ENCODE measurements at places on chromosomes 3 and 15. TPM values are rescaled to one million over a fixed set of nuclear protein-coding genes. Genes with fewer than 3 reads are reported as not detected.

Gene GRK7
- total RNA-seq: not detected

Gene CIB2
- total RNA-seq: 1.9 TPM

Gene GPR156
- total RNA-seq: 0.07 TPM

Gene CRABP1
- not detected for total RNA-seq

Gene CACNA2D3
- not detected for total RNA-seq

All from T-helper 1 cell treated with Interleukin-12 subunit alpha and Interleukin-12 subunit beta and Interleukin-4 antibody, amounts not matched to agents 30 ng/mL and 1 ng/mL, for 36 hours (primary cell).